ENCODE measurements at places on chromosomes 7 and 10.

DNA sequence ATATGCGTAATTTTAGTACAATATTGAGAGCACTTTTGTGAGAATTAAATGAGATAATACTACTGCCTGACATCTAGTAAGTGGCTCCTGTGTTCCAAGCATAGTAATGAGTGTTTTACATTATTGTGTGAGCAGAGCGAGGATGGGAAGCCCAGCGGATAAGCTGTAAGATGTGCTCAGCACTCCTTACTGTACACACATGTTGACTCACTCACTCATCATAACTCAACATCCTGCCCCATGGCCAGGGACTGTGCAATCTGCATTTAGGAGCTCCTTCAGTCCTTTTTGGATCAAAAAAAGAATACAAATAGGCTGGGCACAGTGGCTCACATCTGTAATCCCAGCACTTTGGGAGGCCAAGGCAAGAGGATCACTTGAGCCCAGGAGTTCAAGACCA is 72.9 kb upstream of the NEBL start:
- DNase-seq: peak; percentile 41

DNA sequence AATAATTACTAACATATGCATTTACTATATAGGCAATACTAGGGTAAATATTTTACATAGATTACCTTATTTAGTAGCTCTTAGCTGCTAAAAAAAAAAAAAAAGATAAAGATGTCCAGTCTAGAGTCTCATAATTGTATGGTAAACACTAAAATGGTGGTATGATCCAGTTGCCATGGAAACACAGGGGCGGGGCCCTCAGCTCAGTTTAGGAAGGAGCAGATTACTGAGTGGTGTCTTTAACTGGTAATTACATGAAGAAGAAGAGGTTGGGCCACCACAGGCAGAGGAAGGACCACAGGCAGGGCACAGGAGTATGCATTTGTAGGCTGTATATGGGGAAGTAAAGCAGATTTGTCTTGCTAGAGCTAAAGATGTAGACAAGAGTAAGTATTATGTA is 43.7 kb downstream of the ITGB8 start:
- DNase-seq: no peak

DNA sequence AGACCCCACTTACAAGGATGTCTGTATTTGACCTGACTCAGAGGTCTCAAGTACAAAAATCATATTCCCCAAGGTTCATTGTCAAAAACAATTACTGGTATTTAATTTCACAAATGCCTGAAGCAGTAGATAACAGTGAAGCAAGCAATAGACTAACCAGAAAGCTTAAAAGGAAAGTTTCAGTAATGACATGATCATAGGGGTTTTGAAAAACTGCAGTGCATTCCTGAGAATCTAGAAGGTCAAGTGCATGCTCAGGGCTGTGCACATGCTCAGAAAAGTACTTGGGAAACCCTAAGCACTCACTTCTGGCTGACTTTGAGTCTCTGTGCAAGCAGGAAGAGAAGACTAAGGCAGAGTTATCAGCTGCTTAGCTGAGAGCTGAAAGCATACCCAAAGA is 27.1 kb downstream of the RASGEF1A start:
- DNase-seq: no peak

DNA sequence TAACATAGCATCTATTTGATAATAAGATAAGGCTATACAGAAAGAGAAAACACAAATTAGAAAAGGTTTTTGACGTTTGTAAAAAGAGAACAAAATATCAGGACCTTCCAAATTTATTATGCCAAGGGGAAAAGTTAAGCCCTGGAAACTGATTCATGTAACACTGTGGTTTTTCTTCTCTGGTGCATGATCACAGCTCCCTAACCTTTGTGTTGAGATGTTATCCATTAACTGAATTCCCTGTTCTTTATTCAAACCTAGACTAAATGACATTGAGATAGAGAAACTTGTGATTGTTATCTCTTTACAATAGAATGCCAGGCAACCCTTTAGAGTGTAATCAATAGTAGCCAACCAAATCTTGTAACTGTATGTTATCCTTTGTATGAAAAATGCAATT is 141.5 kb upstream of the NRG3 start:
- no peak for DNase-seq

GRCh38 chr7:95690367-95690947 is 81.9 kb upstream of the DYNC1I1 start:
- peak; percentile 33 for DNase-seq

DNA sequence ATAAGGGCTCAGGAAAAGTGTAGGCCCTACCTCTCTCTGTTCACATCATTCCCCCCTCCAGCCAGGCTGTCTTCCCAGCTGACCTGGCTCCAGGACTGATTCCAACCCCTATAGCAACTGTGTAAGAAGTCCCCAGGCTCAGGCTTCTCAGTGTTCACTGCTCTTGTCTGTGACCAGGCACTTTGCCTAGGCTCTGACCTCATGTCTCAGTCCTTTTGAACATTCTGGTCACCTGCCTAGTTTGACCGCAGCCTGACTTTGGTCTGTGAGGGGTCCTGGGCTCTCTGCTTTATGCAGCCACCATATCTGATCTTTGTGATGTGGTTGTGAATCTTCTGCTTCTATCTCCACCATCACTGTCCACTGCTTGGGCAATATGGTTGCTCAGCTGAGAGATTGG is 24.5 kb downstream of the HIF1AN start:
- DNase-seq: no peak
